ENCODE measurements at places on chromosomes 2 and 18. TPM values are rescaled to one million over a fixed set of nuclear protein-coding genes. Genes with fewer than 3 reads are reported as not detected.

The DSG1 gene
- polyA plus RNA-seq, result 0.03 TPM

The SLC35F6 gene
- 16.4 TPM for polyA plus RNA-seq

The INPP5D gene
- polyA plus RNA-seq, result 10.8 TPM

The KANSL3 gene
- 53.9 TPM for polyA plus RNA-seq

The NEU2 gene
- not detected for polyA plus RNA-seq

The RGPD3 gene
- 0.49 TPM for polyA plus RNA-seq

The CMPK2 gene
- 3.5 TPM for polyA plus RNA-seq

DNA sequence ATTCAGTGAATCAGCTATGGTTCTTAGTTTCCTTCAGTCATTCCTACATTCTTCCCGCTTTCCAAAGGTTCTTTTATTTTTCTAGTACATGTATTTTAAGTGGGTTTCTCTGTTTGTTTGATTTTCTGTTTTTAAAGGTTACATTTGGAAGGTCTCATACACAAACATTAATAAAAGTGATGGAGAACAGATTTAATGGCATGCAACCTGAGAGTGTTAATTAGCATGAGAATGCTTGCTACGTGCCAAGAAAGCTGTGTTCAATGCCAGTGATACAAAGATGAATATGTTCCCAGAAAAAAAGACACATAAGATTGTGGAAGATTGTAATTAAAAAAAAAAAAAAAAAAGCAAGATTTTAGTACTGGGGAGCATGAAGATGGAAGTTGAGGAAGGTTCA is 61.8 kb upstream of the CDC42EP3 start:
- DNase-seq, result no peak

DNA sequence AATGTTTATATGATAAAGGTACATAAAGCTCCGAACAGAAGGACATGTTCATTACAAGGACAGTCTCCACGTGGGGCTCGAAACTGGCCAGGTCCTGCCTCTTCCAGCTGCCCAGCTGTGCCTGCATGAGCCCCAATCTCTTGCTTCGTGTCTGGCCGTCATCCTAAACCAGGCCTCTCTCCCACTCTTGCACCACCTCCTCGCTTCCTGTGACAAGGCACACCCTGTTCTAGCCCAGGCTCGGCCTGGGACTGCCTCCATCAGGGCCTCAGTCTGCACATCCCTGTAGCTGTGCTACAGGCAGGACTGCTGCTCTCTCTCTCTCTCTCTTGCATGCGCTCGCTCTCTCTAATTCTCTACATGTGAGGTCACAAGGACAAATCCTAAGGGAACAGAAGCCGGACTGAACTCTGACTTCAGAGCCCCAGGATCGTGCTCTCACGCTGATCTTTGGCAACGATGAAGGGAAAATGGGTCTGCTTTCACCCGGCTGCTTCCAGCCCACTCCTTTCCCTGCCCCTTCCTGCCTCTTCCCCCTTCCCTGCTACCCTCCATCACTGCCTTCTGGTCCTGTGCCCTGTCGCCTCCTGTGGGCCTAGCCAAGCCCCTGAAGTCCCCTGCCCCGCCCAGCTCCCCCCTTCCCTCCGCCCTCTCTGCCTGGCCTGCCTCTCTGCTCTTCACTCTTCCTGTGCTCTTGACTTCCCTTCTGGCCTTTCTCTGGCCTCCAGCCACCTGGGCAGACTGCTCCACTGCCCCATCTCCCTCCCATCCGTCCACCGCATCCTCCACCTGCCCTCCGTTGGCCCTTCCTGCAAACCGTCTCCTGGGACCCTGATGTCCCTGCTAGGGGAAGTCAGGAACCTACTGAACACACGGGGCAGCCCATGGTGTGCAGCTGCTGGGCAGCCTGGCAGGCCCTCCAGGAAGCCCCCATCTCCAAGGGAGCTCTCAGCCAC is 7.8 kb upstream of the GPR55 start:
- no peak for DNase-seq

DNA sequence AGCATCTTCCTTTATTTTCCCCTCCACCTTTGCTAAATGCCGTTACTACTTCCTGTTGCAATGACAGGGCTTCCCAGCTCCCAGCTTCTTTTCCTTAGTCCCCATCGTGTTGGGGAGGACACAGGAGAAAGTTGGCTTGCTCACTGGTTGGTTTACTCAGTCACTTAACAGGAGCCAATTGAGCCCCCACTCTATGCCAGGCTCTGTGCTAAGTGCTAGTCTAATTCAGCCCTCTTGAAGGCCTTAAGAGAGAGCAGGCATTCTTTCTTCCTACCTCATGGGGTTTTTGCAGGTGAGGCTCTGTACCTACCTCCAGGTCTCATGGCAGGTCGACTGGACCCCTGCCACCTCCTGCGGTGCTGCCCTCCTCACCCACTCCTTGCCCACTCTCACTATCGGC is 20.1 kb downstream of the TANC1 start:
- DNase-seq, result no peak

DNA sequence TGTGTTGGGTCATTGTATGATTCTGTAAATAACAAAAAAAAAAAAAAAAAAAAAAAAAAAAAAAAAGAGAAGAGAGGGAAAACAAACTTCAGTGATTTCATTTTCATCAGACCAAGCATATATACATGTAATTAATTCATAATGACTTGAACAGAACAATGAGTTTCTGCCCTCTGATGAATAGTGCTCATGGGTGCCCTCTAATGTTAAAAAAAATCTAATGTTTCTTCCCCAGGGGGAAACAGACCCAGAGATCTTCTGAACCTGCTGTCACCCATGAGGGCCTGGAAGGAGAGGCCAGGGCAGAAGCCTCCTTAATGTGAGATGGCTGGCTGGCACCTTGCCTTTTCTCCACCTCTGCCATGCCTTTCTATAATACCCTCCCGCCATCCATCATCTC is 289.2 kb downstream of the ZNF521 start:
- DNase-seq, result no peak

GRCh38 chr18:5673616-5674015 is 129.8 kb upstream of the EPB41L3 start:
- DNase-seq, result no peak

DNA sequence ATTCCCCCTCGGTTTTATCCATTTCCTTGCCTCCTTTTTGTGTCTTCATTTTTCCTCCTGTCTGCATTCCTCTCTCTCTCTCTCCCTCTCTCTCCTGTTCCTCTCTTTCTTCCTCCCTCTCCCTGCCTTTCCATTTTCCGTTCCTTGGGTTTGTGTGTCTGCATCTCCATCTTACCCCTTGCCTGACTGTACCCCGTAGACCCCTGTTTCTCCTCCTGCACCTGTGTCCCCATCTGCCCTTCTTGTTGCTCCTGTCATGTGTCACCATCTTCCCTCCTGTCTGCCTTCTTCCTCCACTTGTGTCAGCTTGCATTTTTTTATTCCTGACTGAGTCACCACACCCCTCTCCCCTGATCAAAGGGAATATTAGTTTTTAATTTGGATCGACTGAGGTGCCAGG is 1.8 kb downstream of the CDK5R2 start:
- DNase-seq, result no peak

- no peak for DNase-seq
Measured at GRCh38 chr2:96679848-96680247, 37.3 kb downstream of the FER1L5 start.

DNA sequence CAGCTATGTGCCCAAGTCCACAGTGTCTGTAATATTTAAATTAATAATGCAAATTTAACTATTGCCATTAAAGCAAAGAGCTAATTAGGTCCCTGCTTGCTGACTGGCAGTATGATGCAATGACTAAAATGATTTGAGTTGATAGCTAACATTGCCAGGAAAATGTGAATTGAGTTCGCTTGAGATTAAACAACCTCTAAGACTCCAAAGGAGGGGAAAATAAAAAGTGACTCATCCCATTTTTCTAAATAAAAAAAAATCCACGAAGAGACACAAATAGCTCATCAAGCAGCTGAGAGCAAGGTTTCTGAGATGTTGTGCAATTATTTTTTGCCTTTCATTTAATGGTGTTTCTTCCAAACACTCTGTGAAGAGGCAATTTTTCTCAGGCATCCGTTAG is 413.0 kb downstream of the MTX2 start:
- no peak for DNase-seq

- DNase-seq, result no peak
Measured at GRCh38 chr2:99940963-99941362, 201.4 kb downstream of the AFF3 start.

DNA sequence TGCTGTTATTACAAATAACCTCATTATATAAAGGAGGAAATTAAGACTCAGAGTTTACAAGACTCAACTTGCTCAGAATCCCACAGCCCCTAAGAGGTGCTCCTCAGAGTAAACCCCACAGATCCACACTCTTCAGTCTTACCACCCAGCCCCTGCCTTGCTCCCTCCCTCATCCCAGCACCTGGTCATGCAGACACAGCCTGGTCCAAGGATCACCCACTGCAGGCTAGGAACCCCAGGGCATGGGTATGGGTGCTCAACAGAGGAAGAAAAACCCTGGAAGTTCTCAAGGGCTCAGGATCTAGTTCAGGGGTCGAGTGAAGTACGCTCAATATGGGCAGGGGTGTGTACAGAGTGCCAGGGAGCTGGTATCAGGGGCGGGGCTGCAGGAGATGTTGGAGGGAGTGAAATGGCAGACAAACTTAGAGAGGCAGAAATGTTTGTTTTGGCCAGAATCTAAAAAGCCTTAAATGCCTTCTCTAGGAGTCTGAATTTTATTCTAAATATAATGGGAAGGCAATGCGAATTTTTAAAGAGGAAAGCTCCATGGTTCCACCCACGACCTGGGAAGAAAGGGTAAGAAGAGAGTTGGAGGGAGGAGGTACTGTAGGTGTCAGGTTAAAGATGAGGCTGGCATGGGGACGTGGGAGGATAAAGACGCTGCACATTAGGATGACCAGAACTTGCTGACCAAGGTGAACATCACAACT is 79.1 kb upstream of the MGAT4A start:
- DNase-seq, result no peak

DNA sequence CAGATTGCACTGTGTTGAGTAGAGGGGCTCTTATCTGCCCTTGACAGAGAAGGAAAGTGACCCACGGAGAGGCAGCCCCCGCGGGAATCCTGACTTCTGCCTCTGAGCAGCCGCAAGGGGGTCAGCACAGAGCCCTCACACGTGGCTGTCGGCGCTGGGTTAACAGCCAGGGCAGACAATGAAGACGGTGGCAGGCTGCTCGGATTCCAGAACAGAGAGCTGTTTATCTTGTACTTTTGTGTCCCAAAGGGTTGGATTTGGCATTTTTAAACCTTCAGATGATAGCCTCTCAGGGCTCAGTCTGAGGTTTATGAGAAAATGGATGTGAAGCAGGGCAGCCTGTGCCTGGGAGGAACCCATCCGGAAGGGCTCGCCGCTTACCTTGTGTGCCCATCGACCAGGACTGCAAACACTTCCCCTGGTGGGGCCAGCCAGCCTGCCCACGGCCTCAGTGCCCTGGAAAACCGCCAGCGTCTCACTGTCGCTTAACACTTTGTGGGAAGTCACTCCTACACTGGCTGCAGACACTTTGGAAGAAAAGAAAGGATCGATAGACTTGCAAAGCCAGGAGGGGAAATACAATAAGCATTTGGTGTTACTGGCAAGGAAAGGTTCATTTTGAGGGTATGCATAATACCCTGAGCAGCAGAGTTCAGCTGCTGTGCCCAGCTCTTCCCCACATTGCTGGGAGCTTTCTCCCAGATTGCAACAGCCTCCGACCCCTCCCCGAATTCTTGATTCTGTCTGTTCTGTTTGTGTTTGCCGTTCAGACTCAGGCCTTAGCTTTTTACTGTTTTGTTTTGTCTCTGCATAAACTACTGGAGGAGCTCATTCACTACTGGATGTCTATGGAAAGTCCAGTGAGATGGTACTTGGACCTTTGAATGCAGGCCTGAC is 325.3 kb upstream of the MYT1L start:
- no peak for DNase-seq

DNA sequence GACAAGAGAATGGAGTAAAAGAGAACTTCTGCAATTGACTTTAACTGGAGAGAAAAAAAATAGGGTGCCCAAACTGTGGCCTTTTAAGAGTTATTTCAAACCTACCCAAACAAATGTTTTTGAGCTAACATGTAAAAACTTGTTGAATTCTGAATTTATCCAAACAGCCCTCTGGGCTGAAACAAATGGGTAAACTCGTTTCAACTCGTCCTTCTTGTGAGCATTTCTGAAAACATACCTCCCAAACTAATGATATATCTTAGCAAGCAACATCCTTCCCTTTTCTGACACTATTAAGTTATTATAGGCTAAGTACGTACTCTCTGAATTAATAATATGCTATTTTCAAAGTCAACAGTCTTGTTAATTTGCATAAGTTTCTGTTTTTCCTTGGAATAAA is 793.0 kb upstream of the ACVR2A start:
- DNase-seq, result no peak

DNA sequence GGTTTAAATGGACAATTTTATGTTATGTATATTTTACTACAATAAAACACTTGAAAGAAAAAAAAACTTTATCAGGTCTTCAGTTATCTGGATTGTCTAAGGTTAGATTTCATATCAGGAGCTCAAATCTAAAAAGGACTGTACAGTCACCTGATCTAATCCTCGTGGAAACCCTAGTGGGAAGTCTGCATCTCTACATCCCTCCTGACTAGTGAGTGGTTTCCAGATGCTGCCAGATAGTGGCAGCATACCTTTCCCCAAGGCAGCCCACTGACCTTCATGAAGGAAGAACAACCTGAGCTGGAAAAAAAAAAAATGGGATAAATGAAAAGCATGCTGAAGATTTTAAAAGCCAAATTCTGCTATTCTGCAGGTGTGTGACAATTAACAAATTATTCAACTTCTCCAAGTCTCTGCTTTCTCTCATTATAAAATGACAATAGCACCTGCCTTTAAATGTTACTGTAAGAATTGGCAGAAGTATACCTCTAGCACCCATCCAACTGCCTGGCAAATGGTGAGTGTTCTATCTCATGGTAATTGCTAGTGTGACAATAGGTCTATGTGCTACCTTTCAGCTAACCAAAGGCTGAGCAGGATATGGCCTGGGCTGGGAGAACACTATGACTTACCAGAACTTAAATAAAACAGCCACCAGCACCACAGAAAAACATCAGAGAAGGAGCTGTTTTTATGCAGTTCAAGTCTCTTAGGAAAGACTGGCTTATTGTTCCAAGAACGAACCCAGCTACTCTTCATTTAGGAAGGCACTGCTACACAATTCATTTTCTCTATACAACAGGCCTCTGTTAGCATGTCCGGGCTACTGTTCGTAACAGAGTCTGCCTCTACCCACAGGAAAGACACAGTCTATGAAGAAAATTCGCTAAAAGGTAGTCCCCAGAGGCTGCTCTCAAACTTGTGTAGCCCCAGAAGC is 8.6 kb downstream of the CLASP1 start:
- DNase-seq, result no peak

GRCh38 chr2:122705746-122706145 is 950.3 kb downstream of the TSN start:
- DNase-seq, result no peak

DNA sequence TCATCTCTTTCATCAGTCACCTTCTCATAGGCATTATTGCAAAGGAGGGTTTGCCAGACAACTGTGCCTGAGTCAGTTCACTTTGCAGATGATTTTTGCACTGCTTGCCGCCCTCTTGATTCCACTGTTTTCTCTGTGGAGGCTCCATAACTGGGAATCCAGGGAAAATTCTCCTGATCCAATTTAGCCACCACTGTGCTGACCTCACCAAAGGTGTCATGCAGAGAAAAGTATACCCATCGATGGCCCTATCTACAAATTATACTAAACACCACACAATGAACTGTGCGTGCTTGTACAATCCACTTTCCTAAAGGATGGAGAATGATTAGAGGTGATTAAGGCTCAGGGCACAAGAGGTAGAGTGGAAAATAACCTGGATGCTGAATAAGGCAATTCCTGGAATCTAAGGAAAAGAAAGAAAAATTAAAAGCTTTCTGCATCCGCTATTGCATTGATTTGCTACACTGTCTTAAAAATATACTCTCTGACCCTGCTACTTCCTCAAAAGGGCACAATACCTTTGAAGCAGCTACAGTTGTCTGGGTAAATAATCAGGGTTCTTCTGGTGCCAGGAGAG is 409.4 kb downstream of the RIT2 start:
- DNase-seq, result no peak

All from renal cortex interstitium (tissue), 15 donors.